Tibial artery (tissue), 4 donors: ENCODE measurements at places on chromosomes 16 and 17.

DNA sequence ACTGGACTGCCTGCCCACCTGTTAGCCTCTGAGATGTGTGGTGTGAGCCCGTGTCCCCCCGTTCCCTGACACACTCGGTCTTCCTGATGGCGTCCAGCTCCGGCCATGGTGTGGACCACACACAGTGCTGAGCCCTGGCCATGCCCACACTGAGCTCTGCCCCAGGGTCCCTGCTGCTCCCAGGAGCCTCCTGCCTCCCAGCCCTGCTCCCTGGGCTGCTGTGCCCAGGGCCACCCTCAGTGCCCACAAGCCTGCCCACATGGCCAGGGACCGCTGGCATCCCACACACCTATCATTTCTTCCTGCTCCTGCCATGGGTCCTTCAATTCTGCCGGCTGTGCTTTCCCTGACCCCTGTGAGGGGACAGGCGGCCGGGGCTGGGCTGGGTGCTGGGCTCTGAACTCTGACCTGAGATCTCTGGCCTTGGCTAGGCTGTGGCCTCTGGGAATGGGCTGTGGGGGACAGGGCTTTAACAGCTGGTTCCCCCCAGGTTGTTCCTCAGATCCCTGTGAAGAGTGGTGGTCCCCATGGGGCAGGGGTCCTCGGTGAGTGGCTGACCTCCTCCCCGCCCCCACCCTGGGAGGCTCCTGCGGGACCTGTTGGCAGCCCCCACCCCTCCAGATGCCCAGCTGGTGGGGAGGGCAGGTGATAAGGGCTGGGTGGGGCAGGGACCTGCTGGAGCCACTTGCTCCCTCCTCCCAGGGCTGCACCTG lies 4.0 kb downstream of the CEMP1 start:
- DNase-seq: no peak

GRCh38 chr17:74704544-74704943 lies 8.2 kb downstream of the CD300LF start:
- no peak for DNase-seq

- no peak for DNase-seq
These were observed 61.1 kb downstream of the ADAMTS18 start for GRCh38 chr16:77373726-77374125.

DNA sequence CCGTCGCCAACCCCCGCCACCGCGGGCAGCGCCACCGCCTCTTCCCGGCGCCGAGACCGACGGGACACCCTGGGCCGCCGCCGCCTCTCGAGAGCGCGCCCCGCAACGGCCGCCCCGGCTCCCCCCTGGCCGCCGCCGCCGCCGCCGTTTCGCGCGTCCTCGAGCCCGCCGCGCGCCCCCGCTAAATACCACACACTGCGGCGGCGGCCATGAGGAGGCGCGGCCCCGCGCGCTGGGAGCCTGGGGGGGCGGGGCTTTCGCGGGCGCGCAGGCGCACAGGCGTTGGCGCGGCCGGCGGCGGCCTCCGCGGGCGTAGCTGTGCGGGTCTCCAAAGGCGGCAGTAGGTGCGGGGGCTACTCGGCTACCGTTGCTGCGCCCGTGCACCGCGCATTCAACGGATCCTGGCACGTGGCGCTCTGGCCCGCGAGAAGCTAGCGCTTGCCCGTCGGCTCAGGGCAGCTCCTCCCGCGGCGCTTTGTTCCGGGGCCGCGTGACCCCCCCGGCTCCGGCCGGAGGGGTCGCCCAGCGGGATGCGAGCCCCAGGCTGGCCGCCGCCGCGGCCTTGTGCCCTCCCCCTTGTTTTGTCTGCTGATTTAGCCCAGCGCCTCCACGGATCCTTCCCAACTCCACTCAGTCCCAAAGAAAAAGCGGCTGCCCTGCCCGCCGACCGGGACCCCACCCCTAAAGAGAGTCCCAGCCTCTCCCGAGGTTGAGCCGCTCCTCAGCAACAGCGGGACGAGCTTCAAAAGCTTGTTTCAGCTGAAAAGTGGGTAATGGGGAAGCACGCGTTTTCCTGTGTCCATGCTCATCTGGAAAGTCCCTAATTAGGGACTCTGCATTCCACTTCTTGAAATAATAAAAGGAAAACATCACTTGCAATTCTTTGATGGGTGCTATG lies at the start of gene SIAH1:
TSS of gene SIAH1 (minus strand) at position 161 of the 898 bp plus-strand sequence. CDS start 22,985 bp downstream, outside the sequence.
- peak; percentile 91 for DNase-seq

DNA sequence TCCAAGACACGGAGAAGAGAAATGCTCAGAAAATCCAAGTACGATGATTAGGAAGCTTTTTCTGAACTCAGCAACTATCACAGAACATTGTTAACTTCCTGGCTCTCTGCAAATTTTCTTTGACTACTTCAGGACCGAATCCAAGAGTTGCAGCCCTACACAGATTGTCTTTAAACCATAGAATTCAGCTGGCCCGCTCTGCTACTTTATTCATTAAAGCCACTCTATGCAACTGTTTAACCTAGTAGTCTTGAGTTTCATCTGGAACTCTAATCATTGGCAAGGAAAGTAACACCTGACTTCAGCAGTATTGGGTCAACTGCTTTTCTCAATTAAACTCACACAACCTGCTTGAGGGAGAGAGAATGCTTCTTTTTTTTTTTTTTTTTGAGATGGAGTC lies 210.1 kb downstream of the SLC39A11 start:
- no peak for DNase-seq

DNA sequence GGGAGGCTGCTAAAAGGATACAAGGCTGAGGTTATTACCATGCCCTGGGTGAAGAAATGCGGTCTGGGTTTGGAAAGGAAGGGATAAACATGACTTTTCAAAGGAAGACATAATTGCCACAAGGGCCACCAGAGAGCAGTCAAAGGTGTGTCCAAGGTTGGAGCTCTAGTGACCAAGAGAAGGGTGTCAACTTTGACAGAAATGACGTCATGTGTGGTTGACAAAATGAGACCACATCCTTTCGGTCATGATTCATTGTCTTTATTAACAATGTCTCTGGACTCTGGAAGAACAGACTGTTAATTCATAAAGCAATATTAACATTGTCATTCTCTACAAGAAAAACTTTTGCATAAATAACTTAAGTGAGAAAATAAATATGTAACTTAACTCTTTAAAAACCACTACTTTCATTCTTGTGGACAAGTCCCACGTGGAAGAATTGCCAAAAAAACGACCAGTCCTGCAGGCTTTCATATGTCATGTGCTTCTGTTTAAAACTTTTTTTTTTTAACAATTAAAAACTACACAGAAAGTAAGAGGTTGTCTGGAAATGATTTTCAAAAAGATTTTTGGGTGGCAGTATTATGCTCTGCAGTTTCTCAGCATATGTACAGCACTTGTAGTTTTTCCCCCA lies 5.0 kb downstream of the SOST start:
- DNase-seq: no peak

DNA sequence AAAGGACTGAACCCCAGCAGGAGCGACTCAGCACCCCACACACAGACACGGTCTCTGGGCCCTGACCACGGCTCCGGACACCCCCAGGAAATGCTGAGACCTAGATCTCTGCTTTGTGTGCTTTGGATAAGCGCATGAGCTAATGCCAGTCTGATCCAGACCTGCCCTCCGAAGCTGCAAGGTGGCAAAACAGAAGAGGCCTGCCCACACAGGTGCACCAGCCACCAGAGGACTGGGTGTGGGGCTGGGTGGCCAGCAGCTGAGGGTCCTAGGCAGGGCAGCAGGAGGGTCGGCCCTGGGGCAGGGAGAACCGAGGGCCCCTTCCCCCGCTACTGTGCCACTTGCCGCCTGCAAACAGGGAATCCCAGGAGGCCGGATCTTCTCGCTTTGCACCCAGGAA lies 30.7 kb upstream of the EIF1 start:
- no peak for DNase-seq

GRCh38 chr17:62778990-62779681 lies 29.0 kb downstream of the MARCHF10 start:
- DNase-seq: no peak

- no peak for DNase-seq
These were observed 29.7 kb upstream of the ZNF750 start for GRCh38 chr17:82869536-82869935.

GRCh38 chr17:56320443-56320842 lies 167.2 kb downstream of the ANKFN1 start:
- DNase-seq: no peak

DNA sequence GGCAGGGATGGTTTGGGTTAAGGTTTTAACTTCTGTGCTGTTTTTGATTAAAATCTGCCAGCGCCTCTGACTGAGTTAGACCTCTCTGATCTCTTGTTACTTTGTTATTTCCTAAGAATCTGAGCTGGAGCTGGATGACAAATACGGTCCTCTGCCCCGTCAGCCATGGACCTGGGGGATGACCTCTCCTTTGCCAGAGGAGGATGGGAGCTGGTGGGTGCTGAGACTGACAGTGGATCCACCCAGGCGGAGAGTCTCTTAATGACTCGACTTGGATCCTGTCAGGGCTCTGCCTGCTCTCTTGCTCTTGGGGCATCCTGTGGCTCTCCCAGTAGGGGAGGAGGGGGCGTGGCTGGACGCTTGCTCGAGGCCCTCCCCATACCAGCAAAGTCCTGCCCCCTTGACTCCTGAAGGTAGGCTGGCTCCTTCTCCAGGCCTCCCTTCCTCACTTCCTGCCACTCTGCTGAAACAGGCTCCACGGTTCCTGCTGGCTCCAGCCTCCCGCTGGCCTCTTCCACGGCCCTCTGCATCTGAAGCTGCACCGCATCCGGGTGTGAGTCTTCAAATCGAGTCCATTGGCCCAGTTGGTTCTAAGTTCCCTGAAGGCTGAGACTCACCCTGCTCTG lies 24.8 kb upstream of the MAP3K14 start:
- peak; percentile 55 for DNase-seq

- no peak for DNase-seq
These were observed 19.2 kb downstream of the ST3GAL2 start for GRCh38 chr16:70419384-70420327.

DNA sequence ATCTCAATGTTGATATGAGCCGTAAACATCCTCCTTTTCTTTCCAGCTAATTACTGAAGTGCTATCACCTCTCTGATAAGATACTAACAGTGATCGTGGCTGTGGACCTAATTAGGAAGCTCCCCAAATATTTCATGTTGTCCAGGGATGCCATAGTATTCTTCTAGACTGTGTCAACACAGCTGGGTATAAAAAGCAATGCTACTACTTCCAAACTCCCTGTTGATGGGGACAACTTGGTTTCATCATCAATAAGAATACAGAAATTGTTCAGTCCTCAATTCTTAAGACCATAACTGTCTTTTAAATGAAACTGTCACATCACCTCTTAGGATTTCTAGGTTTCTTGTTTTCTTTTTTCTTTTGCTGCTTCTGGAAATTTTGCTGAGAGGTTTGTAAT lies 530.6 kb downstream of the TOX3 start:
- DNase-seq: no peak

- no peak for DNase-seq
These were observed 53.5 kb upstream of the CDH8 start for GRCh38 chr16:62089715-62090114.

DNA sequence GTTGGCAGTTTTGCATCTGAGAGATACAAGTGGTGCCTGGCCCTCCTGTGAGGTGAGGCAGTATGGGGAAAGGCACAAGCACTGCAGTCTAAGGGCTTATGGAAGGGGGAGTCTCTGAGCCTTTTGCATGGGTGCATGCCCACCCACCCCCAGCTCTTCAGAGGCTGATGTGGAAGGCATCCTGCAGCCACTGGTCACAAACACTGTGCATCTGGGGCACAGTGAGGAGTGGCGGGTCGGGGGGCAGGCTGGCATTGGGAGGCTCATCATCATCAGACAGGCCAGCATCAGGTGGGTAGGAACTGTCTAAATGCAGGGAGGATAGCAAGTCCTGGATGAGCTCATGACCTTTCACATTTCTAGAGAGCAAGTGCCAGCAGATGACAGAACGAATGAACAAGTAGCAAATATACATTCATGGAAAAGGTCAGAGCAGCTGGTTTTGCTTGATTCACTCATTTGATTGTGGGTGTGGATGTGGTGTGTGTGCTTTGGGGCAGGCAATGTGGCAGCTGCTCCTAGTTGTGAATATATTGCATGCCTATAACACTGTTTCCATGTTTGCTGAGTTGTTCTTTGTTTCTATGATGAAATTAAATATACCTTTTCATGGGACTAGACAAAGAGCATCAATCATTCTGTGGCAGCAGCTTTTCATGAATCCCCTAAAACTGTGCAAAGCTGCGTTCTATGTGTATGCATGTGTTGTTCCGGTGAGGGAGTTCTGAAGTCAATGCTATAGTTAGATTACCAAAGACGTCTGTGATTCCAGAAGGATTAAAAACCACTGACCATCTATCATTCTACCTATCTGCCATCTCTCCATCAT lies 29.2 kb downstream of the TRIM25 start:
- no peak for DNase-seq

GRCh38 chr16:53565296-53565863 lies 62.4 kb upstream of the AKTIP start:
- DNase-seq: no peak

- DNase-seq: no peak
These were observed 6.1 kb downstream of the ZP2 start for GRCh38 chr16:21205303-21205702.

DNA sequence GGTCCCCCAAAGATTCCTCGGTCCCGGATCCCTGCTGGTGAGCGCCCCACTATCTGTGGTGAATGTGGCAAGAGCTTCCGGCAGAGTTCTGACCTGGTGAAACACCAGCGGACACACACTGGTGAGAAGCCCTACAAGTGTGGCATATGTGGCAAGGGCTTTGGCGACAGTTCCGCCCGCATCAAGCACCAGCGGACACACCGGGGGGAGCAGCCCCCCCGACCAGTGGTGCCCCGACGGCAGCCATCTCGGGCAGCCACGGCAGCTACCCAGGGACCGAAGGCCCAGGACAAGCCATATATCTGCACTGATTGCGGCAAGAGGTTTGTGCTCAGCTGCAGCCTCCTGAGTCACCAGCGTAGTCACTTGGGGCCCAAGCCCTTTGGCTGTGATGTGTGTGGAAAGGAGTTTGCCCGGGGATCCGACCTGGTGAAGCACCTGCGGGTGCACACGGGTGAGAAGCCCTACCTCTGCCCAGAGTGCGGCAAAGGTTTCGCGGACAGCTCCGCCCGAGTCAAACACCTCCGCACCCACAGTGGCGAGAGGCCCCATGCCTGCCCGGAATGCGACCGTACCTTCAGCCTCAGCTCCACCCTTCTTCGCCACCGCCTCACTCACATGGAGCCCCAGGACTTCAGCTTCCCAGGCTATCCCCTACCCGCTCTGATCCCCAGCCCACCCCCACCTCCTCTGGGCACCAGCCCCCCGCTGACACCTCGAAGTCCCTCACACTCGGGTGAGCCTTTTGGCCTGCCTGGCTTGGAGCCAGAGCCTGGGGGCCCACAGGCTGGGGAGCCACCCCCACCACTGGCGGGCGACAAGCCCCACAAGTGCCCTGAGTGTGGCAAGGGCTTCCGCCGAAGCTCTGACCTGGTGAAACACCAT lies 2.8 kb downstream of the ZNF48 start:
- DNase-seq: no peak

DNA sequence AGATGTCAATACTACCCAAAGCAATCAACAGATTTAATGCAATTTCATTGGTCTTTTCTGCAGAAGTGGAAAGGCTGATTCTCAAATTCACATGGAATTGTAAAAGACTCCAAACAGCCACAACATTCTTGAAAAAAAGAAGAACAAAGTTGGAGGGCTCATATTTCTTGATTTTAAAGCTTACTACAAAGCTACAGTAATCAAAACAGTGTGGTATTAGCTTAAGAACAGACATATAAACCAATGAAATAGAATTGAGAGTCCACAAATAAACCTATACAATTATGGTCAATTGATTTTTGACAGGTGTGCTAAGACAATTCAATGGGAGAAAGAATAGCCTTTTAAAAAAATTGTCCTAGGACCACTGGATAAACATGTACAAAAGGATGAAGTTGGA lies 14.4 kb upstream of the ABCC1 start:
- DNase-seq: no peak

- DNase-seq: no peak
These were observed 48.8 kb downstream of the MYH11 start for GRCh38 chr16:15808071-15808470.

GRCh38 chr17:75848523-75849278 lies 4.5 kb upstream of the UNC13D start:
- peak; percentile 61 for DNase-seq
